OCI-M1 (cell line): ENCODE measurements at places on chromosomes 1 and 21.

GRCh38 chr21:21241391-21241790, 243.2 kb downstream of the NCAM2 start:
- no peak for DNase-seq

DNA sequence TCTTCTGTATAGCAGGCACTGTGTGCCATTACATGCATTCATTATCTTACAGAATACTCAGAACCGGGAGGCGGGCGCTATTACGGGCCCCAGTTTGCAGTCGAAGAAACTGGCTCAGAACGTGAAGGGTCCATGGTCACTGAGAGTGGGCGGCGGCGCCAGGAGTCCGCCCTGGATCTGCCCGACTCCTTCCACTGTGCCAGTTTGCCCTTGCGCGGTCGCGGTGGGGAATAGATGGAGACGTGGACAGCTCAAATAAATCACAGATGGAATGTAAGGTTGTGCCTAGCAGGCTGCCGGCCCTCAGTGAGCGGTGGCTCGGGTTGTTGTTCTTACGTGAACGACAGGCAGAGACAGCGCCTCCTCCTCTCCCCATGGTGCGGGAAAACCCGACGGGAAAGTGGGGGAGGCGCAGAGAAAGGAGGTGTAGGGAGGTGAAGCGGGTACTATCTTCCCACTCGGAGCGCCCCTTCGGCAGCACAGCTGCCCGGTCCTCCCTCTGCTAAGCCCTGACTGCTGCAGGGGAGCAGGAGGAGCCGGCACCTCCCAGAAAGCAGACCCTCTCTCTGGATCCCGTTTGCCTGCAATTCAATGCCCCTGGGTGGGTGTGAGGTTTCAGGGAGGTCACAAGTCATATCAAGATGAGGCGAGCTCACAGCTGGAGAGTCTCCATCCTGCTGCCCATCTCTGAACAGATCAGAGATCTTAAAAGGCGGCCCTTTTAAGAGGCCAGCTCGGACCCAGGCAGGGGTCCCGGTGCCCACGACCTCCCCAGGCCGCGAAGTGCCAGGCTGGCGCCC, 1.1 kb downstream of the COL9A2 start:
- peak; percentile 40 for DNase-seq

DNA sequence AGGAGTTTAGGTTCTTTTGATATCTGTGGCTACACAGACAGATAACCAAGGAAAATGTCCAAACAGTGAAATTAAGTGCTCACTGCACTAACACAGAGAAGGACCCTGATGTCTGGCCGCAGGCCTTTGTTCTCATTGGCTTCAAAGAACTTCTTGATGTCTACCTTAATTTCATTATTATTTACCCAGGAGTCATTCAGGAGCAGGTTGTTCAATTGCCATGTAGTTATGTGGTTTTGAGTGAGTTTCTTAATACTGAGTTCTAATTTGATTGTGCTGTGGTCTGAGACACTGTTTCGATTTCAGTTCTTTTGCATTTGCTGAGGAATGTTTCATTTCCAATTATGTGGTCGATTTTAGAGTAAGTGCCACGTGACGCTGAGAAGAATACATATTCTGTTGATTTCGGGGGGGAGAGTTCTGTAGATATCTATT, 15.2 kb upstream of the LGALS8 start:
- DNase-seq: no peak

DNA sequence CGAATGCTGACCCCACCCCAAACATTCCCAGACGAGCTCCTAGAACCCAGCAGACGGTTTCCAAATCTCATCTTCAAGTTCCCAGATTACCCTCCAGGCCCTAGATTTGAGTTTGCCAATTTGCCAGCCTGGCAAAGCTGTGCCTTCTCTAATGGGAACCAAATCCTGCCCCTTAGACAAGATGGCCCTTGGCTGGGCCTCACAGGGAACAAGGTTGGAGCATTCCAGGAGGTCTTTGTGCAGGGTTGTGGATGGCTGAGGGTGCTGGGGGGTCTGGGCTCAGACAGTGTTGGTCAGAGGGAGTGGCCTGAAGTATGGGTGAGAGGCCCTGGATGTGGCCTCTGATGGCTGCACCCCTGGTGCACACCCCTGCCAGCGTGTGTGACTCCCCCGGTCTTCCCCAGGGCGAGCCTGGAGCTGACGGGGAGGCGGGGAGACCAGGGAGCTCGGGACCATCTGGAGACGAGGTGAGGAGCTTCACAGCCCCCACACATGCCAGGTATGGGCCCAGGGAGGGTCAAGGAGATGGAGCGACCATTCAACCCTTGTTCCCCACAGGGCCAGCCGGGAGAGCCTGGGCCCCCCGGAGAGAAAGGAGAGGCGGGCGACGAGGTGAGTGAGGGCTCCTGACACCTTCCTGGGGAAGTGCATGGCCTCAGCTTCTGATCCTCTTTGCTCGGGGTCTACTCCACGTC, 10.2 kb downstream of the COL6A1 start:
- DNase-seq: no peak

DNA sequence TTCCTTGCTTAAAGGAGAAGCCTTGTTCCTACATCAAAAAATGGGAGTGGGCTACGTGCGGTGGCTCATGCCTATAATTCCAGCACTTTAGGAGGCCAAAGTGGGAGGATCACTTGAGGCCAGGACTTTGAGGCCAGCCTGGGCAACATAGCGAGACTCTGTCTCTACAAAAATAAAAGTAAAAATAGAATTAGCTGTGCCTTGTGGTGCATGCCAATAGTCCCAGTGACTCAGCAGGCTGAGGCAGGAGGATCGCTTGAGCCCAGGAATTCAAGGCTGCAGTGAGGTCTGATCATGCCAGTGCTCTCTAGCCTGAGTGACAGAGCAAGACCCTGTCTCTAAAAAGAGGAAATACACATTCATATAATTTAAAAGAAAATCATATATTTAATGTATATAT, 127.1 kb downstream of the C1orf21 start:
- peak; percentile 31 for DNase-seq

DNA sequence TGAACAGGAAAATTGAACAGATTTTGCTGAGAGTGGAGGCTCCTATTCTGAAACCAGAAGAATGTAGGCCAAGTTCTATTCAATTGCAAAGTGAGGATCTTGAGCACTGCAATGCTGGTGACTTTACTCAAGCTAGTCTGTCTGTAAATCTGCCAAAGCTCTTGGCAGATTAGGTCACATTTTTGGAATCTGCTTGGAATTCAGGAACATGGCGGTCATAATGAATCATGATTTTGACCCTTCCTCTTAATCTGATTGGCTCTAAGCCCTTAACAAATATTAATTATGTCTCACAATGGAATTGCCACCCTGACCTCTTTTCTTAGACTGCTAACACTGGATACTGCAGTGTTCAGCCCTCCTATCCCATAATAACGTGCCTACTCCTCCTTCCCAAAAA, 7.2 kb upstream of the GNG12 start:
- no peak for DNase-seq

DNA sequence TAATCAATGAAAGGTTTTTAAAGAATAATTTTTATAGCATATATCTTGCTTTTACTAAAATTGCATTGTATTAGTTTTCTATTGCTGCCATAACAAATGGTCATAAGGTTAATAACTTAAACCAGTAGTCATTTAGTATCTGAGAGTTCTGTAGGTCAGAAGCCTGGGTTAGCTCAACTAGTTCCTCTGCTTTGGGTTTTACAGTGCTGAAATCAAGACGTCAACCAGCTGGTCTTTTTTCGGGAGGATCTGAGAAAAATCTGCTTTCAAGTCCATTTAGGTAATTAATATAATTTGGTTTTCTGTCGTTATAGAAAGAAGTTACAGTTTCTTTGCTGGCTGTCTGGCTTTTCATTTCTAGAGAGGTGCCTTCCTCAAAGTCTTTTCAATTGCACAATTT, 577.7 kb downstream of the MRPL39 start:
- no peak for DNase-seq

DNA sequence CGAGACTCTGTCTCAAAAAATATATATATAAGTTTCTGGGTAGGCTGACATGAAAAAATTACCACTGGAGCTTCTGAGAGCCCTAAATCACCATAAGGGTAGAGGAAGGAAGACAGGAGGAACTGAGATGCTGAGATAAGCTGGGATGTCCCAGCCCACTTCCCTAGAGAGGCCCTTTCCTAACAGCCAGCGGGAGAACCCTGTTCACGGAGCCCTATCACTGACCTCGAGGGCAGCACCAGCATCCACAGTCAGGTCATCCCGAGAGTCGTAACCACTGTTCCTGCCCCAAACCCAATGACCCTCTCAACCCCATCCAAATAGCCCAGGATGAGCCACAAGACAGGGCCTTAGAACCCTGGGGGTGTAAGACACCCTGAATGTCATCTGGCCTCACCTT, 77.5 kb downstream of the CD34 start:
- DNase-seq: peak; percentile 17

GRCh38 chr1:2596530-2597333, 10.2 kb downstream of the PRXL2B start:
- no peak for DNase-seq

- no peak for DNase-seq
Measured at GRCh38 chr1:203765029-203765837, at the start of gene LAX1. TSS of gene LAX1 (plus strand) at chr1:203765183. CDS start at chr1:203765566, 383 bp downstream.

GRCh38 chr1:53641481-53642214, 97.3 kb downstream of the GLIS1 start:
- DNase-seq: no peak

DNA sequence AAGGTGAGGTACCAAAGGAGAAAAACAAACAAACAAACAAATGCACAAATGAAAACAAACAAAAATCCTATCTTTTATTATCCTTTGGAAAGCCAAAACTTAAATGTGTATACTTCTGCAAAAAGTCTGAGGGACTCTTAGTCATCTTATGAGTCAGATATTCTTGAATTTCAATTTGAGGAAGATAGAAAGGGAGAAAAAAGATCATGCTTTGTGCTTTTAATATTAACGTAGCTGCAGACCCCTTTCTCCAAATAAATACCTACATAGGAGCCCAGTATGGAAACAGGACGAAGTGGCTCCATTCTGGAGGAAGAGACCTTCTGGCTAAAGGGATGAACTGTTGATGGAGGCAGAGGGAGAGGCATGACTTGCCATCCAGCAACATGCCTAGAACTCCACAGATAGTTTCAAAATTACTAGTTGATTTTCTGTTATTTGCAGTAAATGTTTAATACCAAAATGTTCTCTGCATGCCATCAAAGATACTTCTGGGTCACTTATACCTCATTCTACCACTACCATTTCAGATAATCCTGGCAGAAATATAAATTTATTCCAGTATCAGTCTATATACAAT, 25.4 kb downstream of the NUP210L start:
- peak; percentile 34 for DNase-seq

GRCh38 chr1:107450899-107451664, 310.2 kb downstream of the NTNG1 start:
- peak; percentile 5 for DNase-seq

- DNase-seq: peak; percentile 20
Measured at GRCh38 chr1:200153277-200154055, 126.0 kb downstream of the NR5A2 start.
